ENCODE measurements at places on chromosomes 7 and 10. TPM values are rescaled to one million over a fixed set of nuclear protein-coding genes. Genes with fewer than 3 reads are reported as not detected.

The PODXL gene
- total RNA-seq = 2.3 TPM

The TCAF2 gene
- 23.0 TPM for total RNA-seq

The AGBL3 gene
- 2.6 TPM for total RNA-seq

The TMEM229A gene
- total RNA-seq = not detected

The MYOF gene
- 488 TPM for total RNA-seq

The PTF1A gene
- total RNA-seq = not detected

The SEMA3D gene
- total RNA-seq = 72.1 TPM

The VPS37D gene
- total RNA-seq = 3.6 TPM

The RBAK gene
- total RNA-seq = 11.3 TPM

The FAM20C gene
- total RNA-seq = 10.3 TPM

The SDK1 gene
- total RNA-seq = 1.1 TPM

All from NCI-H460 (cell line).